ENCODE measurements at places on chromosomes 1 and 21.

GRCh38 chr1:153404086-153404635, 12.2 kb upstream of the S100A7A start:
- DNase-seq: no peak

- no peak for DNase-seq
Observed at GRCh38 chr21:17085707-17086106, 427.1 kb upstream of the CXADR start.

DNA sequence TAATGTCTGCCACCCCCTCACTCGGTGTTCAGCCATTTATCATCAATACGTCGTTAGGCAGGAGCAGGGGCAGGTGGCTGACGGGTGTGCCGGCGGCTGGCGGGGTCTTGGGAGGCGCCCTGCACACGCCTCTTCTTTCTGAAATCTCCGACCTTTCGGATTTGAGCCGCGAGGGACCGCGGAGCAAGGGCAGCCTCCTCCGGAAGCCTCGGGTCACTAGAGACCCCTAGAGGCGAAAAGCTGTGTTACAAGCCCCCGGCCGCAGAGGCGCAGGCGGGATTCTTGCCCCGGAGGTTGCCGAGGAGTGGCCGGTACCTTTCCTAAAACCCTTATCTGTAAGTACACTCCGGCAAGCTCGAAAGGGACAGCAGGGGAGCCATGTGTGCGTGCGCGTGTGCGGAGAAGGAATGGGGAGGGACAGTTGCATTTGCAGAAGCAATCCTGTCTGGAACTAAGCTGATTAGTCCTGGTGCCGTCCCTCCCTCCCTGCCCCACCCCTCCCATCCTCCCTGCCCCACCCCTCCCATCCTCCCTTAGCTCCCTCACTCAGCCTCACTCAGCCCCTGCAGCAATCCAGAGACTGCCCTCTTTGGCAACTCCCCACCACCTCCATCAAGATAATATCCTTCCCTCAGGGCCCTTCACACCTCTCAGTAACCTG, 11.0 kb downstream of the BRINP2 start:
- DNase-seq: peak; percentile 79

DNA sequence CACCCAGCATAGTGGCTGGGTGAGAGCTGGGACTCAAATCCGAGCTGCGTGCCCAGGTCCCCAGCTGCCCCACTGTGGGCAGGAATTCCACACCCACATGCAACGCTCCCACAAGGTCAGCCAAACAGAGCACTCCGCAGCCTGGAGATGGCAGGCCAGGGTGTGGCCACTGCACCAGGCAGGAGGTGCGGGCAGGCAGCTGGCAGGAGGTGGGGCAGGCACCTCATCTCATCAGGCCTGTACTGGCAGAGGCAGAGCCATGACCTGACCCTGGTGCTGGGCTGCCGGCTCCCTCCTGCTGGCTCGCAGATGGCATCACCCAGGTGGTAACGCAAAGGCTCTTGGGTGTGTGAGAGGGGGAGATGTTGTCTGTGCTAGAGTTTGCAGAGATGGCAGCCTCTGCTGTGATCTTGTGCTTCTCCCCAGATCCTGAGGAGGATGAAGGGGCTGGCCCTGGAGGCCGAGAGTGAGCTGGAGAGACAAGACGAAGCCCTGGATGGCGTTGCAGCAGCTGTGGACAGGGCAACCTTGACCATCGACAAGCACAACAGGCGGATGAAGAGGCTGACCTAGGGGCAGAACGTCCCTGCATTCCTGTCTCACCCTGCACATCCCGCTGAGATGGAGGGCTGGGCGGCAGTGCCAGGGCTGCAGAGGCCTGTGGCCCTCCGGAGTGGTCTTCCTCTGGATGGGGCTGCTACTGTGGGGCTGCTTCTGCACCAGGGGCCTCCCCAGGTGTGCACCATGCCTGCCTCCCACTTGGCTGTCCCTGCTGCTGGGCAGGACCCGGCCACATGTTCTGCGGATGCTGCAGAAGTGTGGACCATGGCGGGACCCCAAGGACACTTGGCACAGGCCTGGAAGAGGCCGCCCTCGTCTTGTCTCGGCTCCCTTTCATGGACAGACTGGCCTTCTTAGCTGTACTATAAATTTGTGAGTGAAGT, 35.1 kb upstream of the PRSS38 start:
- no peak for DNase-seq

GRCh38 chr1:13682444-13682843, 17.5 kb upstream of the PRDM2 start:
- no peak for DNase-seq

DNA sequence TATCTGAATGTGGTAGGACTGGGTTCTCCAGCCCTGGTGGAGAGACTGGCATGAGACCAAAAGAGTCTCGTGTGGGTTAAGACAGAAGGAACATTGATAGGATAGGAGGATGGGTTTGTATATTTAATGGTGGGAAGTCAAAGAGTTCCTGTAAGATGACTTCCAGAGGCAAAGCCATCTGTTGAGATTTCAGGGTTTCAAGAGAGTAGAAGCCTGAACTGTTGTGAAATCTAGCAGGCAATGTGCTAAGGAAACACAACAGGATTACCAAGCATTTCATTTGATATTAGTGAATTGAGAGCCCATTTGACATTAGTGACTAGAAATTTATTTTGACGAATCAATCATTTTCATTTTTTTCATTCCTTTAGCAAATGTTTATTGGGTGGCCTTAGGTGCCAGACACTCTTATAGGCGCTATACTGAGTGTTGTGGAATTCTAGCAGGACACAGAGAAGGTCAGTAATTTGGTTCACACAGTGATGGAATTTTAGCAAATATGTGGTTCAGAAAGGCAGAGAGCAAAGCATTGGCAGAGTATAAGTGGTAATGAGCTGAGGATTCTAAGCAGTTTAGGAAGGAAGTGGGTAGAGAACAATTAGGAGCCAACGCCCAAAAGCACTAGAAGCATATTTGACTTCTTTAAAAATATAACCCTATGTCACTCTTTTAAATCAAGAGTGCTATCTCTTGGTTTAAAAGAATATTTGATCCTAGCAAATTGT, 149.3 kb downstream of the AK5 start:
- DNase-seq: no peak

DNA sequence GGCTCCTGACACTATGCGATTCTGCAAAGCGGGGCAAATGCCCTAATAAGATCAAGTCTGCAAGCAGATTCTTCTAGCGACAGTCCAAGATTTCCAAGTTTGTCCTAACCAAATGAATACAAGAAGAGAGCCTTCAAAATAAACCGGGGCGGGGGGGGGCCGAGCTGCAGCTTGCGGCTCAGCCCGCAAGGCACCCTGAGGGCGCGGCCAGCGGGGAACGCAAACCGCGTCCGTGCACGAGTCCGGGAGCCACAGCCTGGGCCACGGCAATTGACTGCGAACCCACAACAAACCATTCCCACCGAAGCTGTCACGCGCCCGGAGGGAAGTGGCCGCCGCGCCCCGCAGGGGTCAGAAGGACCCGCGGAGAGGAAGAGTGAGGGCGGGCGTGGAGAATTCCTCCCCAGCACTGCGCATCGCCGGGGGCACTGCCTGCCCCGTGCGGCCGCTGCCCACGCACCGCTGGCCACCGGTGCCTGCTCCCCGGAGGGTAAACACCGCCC, 687 bp downstream of the TGFBR3 start:
- no peak for DNase-seq

GRCh38 chr1:151475175-151475574, 15.9 kb upstream of the POGZ start:
- no peak for DNase-seq

GRCh38 chr21:42661688-42662429, 8.4 kb downstream of the PDE9A start:
- peak; percentile 77 for DNase-seq

DNA sequence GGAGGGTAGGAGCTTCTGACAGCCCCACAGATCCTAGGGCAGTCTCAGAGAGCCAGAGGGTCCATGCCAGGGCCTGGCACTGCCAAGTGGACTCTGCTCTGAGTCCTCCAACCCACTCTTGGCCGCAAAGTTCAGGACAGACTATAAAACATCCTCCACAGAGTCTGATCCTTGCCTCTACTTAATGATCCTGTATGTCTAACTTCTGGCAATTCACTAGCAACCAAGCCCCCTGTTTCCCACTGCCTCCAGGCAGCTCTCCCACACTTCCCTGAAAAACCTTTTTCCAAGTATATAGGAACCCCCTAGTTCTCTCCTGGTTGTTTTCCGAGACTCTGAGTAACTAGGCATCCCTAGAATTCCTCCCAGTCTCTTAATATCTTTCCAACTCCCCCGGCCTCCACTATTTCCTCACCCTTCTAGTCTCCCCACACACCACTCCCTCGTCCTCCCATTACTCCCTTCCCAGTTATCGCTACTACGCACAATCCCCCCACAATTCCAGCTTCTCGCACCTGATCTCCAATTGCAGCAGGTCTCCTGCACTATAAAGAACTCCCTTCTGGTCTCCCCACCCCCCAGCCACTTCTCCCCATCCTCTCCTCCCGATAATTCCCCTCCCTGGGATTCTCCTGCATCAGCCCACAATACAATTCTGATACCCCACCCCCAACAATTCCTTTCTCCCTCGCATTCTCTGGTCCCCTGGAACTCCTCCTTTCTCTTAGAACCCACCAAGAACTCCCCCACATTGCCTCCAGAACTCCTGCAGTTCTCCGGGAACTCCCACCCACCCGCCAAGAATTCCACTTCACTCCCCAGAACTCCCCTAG, 574 bp downstream of the IGSF9 start:
- no peak for DNase-seq

DNA sequence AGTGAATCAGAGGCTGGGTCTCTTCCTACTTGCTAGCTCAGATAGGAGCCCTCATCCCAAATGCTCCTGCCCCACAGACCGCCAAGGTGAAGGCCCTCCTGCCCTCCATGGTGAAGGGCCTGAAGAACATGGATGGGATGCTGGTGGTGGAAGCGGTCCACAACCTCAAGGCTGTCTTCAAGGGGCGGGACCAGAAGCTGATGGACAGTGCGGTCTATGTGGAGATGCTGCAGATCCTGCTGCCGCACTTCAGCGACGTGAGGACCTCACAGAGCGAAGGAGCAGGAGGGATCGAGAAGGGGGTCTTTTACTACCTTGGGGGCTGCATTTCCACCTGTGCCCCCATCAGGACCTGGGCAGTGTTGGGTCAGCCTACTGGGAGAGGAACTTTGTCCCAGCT, 14.6 kb upstream of the TTC4 start:
- no peak for DNase-seq

- DNase-seq: no peak
Observed at GRCh38 chr21:28953247-28953646, 39.4 kb downstream of the LTN1 start.

DNA sequence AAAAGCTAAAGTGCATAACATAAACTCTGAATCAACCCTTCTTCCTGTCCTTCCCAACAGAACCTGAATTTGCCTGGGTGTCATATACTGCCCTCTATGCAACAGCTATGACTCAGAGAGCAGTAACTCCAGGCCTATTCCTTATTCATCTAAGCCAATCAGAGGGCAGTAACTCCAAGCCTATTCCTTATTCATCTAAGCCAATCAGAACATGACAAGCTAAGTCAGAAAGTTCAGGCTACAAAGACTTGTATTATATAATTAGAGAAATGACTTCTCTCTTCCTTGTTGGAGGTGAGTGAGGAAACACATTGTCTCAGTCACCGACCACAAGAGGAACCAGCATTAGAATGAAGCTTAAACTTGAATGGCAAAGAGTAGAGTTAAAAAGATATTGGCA, 26.2 kb upstream of the TADA1 start:
- no peak for DNase-seq

GRCh38 chr1:114114185-114115094, 39.2 kb downstream of the SYT6 start:
- no peak for DNase-seq

GRCh38 chr1:5571438-5571837, 420.8 kb downstream of the NPHP4 start:
- DNase-seq: no peak

- DNase-seq: no peak
Observed at GRCh38 chr1:170583186-170583585, 51.2 kb downstream of the GORAB start.

GRCh38 chr1:74485622-74486021, 26.8 kb downstream of the LRRC53 start:
- DNase-seq: no peak

DNA sequence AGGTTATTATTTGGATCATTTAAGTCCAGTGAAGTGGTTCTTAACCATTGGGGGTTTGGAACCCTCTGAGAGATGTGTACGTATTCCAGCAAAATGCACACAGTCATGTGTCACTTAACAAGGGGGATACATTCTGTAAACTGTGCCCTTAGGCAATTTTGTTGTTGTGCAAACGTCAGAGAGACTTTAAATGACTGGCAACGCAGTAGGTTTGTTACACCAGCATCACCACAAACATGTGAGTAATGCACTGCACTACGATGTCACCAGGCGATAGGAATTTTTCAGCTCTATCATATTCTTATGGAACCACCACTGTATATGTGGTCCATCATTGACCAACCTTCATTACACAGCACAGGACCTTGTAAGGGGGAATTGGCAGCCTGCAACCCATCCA, 11.9 kb downstream of the AHCYL1 start:
- no peak for DNase-seq

DNA sequence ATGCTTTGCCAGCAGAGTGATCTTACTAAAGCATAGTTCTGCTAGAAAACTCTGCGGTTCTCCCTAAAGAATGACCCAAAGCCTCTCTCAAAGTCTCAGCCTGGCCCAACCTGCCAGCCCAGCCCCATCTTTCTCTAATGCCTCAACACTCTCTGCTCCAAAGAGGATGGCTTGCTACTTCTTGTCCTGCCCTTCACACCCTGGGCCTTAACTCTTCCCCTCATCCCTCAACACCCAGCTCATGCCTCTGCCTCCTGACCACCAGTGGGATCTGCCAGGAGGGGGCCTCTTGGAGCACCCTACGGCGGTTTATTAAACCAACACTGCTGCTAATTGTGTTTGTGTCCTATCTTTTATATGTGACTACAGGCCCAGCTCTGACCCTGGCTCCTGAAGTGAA, 52.4 kb downstream of the CD58 start:
- DNase-seq: no peak

DNA sequence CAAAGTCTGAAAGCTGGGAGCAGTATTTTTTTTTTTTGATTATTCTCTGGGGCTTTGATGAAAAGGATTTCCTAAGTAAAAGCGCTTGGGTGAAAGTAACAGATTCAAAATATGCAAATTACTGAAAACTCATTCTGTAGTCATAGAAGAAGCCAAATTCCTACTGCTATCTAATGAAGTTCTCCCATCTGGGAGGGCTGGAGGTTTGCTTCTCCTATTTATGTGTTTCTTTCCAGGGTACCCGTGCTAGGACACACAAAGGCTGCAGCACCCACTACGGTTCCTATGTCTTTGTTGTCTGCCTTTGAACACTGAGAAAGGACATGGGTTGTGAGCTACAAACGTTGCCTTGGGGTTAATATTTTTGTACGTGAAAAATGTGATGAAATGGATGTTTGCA, 324.7 kb upstream of the KAZN start:
- DNase-seq: no peak

- no peak for DNase-seq
Observed at GRCh38 chr1:175808573-175808972, 65.2 kb upstream of the TNR start.

Measured in D721Med (cell line).